ENCODE measurements at places on chromosomes 12 and 14.
A peak's percentile ranks its signal among the peaks of the same experiment; 100 is the strongest.

DNA sequence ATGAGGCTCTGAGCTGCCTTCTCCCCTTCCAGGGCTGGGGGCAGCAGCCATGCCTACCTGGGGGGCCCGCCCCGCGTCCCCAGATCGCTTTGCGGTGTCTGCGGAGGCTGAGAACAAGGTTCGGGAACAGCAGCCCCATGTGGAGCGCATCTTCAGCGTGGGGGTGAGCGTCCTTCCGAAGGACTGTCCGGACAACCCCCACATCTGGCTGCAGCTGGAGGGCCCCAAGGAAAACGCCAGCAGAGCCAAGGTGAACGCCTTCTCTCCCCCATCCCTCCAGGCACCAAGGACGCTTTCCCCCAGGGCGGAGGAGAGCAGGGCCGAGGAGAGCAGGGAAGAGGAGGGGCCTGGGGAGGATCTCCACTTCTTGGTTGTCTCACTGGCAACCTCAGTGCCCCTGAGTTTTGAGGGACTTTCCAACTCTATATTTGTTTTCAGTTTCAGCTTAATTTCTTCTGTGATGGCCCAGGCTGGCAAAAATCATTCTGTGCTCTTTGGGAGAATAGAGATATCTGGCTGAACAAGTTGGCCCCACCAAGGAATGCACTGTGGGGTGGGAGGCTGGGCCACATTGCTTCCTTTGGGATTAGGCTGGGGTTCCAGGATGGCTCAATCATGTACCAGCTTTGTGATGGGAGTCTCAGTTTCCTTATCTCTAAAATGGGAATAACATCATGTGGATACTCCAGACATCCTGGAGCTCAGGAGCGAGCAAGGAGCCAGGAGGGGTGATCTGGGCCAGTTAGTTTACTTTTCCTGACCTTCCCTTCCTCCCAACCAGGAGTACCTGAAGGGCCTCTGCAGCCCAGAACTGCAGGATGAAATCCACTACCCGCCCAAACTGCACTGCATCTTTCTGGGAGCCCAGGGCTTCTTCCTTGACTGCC lies 1.2 kb downstream of the KHNYN start:
- peak; percentile 57 for DNase-seq

- DNase-seq = no peak
Observed at GRCh38 chr14:22564463-22564862, 24.6 kb downstream of the DAD1 start.

- no peak for DNase-seq
Observed at GRCh38 chr12:94149781-94150239, 1.4 kb downstream of the PLXNC1 start.

DNA sequence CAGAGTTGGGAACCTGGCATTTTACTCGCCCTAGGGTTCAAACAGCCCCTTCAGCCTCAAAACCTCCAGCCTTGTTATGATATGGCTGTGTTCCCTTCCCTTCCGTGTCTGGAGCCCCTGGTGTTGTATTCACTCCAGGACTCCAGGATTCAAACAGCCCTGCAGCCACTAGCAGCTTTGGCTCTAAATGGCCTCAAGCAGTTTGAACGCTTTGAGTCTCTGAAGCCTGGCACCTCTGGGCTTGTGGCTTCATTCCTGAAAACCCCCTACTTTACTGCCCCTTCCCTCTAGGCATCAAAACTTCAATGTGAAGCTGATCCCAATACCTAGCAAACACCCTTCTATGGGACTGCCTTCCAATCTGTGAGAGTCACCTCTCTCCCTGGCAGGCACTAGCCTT lies 67.9 kb upstream of the RMST start:
- no peak for DNase-seq

DNA sequence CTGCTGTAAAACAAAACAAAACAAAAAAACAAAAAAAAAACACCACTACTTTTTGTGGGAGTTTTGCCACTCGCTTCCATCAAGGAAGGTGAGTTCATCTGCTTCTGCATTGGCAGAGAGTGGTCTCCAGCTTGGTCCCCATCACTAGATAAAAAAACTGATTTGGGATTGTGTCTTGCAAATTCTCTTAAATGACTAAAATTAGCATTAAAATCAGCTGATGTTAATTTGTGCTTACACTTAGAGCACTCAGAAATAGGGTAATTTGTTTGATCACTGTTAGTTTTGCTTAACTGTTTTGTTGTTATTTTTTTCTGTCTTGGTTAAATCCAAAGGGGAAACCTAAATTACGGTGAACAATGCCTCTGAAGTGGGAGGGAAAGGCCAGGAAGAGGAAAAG lies 1048.0 kb downstream of the LRFN5 start:
- DNase-seq = no peak

DNA sequence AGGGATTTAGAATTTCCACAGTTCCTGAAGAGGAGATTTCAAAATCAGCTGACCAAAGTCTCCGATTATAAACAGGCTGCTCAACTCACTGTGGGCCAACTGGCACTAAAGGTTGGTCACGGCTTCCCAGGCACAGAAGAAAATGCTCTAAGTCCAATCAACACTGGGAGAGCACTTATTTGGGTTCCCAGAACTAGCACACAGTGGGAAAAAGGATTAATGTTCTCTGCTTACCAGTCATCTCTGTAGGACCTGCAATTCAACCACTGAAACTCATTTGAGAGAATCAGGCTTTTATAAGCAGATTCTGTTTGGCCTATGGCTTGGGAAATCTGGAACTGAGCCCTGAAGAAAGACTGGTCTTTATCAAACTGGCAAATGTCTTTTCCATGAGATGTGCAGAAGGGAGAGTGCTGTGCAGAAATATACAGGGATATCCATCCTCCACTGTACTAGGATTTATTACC lies 49.4 kb downstream of the ABCC9 start:
- DNase-seq = no peak

DNA sequence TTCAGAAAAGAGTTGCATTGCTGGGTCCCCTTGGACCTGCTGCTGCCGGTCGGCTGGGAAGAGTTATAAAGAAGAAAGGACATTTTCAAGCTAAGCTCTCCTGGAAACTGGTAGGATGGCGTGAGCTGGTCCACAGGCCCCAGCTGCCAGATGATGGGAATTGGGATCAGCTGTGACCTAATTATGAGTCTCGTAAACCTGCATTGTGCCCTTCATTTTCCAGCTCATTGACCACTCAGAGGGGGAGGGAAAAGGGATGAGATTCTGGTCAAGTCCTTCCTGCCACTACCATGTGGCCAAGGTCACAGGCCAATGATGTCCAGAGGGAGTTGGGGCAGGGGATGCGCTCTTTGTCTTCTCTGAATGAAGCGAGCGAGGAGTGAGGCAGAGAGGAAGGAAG lies 320.9 kb downstream of the NRXN3 start:
- no peak for DNase-seq

DNA sequence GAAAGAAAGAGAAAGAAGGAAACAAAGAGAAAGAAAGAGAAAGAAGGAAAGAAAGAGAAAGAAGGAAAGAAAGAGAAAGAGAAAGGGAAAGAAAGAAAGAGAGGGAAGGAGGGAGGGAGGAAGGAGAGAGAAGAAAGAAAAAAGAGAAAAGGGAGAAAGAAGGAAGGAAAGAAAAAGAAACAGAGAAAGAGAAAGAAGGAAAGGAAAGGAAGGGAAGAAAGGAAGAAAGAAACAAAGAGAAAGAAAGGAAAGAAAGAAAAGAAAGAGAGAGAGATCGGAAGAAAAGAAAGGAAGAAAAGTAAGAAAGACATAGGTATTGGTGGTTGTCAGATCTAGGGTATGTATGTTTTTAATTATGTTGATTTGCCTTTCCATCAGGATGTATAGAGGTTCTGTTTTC lies 342.3 kb downstream of the FOXG1 start:
- no peak for DNase-seq

- no peak for DNase-seq
Observed at GRCh38 chr12:49342914-49343731, 3.6 kb upstream of the DNAJC22 start.

- DNase-seq = no peak
Observed at GRCh38 chr14:25041484-25041883, 8.5 kb downstream of the STXBP6 start.

DNA sequence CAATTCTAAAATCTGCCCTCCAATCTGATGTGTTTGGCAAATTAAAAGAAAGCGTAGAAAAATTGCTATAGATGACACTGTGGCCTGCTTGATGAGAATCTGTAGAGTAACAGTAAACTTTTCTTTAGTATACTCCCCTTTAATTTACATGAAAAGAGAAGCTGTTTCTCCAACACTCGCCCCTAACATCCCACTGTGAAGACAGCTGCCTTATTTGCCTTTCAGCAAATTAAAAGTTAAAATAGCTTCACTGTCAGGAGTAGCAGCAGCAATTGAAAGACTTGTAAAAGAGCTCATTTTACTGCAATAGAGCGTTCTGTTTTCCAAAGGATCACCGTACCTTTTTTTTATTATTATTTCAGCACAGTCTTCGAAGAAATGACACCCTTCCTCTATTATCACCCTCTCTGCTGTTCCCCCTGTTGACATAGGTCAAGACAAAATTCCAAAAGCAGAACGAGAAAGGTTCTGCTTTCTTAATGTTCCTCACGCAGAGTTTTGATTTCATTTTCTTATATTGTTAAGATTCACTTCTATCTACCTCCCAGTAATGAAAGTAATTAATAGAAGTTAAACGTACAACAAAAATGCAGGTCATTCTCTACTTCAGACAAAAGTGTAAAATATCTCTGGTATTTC lies 153.5 kb upstream of the USP15 start:
- no peak for DNase-seq

- no peak for DNase-seq
Observed at GRCh38 chr14:103563226-103563620, 463 bp downstream of the COA8 start.

DNA sequence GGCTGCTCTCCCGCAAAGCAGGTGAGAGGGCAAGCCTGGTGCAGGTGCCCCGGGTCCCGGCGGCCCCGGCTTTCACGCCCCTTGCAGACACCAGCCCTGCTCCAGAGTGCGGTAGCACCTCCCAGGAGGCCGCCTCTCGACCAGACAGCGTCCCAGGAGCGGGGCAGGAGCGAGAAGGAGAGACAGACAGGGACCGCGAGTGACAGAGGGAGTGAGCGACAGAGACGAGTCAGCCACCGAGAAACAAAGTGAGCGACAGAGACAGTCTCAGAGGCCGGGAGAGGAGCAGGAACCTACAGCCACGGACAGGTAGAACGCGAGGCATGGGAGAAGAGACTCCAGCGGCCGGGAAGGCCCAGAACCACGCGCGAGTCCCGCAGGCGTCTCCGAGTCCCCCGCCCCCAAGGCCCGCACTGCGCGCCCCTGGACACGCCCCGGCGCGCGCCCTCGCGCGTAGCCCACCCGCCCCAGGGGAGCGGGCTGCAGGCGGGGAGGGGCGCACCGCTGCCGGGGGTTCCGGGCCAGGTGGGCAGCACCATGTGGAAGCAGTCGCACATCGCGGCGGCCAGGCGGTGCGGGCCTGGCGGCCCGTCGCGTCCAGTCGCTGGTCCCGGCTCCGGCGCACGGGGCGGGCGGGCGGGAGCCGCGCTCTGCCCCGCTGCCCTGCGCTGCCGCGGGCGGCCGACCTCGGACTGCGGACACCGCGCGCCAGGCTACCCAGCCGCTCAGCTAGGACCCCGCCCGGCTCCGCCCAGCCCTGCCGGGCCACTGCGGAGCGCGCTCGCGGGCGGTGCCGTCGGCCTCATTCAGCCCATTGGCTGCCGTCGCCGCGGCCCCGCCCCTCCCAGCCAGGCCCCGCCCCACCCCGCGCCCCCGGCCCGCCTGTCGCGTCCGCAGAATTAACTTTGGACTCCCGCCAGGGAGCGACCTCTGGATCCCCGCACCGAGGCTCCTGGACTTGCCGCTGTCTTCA lies at the start of gene AHNAK2:
Gene AHNAK2 (minus strand): TSS at position 694 of the 973 bp plus-strand sequence. CDS start 137 bp downstream, at position 557.
- peak; percentile 36 for DNase-seq

DNA sequence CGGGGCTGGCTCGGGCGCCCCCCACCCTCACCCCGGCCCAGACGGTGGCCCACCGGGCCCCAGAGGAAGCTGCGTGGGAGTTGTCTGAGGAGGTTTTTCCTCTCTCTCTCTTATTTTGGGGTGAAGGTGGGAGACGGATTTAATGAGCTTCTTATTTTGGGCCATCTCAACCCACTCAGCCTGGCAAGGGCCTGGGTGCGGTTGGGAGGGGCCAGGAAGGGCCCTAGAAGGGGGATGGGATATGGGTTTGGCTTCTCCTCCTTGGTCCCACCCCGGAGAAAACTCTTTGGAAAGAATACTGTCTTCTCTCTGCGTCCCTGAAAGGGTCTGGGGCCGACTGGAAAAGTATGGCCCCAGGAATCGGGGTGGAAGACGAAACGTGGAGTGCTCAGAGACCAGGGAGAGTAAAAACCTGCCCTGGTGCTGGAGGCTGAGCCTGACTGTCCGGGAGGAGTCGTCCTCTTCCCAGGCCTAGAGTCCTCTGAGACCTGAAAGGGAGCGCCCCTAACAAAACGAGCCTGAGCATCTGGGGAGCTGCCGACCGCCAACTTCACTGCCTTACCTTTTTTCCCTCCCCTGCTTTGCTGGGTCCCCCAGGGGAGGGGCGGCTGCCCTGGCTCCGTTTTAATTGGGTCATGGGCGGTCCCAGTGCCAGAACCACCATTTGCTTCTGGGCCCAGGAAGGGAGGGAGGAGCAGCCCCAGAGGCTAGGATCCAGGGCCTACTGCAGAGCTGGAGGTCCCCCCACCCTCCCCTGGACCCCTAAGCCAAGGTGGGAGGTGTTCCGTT lies 1.6 kb downstream of the MMP14 start:
- DNase-seq = no peak

GRCh38 chr14:94632305-94632590 lies 20.1 kb downstream of the SERPINA3 start:
- no peak for DNase-seq

DNA sequence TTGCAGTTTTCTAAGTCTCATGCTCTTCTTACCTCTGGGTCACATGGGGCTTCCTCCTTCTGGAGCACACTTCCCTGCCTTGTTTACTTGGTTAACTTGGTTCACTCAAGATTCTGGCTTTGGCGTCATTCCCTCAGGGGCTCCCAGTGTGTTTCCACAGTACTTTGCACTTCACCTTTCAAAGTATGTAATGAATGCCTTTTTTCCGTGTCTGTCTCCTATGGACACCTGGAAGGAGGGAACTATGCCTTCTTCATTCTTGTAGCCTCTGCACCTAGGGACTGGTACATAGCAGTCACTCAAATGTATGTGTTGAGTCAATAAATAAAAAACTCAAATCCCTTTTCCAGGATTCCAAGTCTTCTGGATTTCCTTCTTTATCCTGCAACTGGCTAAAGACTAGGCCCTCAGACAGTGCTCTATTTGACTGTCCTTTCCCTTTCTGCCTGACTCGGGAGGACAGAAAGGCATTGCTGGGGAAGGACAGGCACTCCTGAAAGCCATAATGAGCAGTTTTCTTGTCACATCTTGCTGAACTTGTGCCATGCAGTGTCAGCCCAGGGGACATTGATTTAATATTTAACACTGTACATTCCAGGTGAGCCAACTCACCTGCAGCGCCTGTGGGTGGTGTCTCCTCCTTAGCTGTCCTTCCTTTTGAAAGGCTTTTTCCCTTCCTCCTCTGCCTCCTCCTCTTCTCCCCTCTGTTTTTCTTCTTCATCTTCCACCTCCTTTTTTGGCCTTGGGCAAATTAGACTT lies 12.8 kb downstream of the MYRFL start:
- DNase-seq = no peak

- no peak for DNase-seq
Observed at GRCh38 chr14:82719617-82720016, 1186.0 kb upstream of the SEL1L start.

- DNase-seq = no peak
Observed at GRCh38 chr14:76375484-76375883, 453 bp upstream of the ESRRB start.

Data from stimulated activated CD4-positive, alpha-beta T cell treated with anti-CD3 and anti-CD28 coated beads, TNF-alpha, amount 100 ng/mL, for 1 hour (primary cell).